Substantia nigra (tissue), 51 donors: ENCODE measurements at places on chromosomes 1 and 21.
A peak's percentile ranks its signal among the peaks of the same experiment; 100 is the strongest.

DNA sequence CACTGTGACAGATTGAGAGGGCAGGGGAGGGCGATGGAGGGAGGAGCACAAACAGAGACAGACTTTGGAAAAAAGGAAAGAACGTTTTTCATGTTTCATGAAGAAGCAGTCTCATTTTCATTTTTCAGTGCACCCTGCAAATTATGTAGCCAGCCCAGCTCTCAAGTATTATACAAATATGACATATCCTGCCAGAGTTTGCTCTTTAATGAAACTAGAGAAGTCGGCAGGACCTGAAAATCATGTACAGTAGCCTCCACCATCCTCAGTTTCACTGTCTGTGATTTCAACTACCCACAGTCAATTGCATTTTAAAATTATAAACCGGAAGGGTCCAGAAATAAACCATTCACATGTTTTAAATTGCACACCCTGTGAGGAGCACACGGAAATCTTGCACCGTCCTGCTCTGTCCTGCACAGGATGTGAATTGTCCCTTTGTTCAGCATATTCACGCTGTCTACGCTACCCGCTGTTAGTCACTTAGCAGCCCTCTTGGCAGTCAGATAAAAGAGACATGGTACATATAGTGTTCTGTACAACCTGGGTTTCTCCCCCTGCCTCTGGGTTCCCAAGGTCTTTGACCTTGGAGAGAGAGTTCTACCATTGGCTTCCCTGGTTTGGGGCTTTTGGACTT, 13.6 kb upstream of the ADARB1 start:
- DNase-seq = no peak

GRCh38 chr1:151147132-151147503, 687 bp upstream of the SEMA6C start:
- DNase-seq = no peak

- DNase-seq = no peak
Observed at GRCh38 chr1:78758506-78758905, 108.9 kb downstream of the IFI44 start.

- DNase-seq = no peak
Observed at GRCh38 chr1:77016386-77016985, 149.2 kb downstream of the ST6GALNAC5 start.

- DNase-seq = no peak
Observed at GRCh38 chr1:46545784-46546183, 5.7 kb downstream of the KNCN start.

DNA sequence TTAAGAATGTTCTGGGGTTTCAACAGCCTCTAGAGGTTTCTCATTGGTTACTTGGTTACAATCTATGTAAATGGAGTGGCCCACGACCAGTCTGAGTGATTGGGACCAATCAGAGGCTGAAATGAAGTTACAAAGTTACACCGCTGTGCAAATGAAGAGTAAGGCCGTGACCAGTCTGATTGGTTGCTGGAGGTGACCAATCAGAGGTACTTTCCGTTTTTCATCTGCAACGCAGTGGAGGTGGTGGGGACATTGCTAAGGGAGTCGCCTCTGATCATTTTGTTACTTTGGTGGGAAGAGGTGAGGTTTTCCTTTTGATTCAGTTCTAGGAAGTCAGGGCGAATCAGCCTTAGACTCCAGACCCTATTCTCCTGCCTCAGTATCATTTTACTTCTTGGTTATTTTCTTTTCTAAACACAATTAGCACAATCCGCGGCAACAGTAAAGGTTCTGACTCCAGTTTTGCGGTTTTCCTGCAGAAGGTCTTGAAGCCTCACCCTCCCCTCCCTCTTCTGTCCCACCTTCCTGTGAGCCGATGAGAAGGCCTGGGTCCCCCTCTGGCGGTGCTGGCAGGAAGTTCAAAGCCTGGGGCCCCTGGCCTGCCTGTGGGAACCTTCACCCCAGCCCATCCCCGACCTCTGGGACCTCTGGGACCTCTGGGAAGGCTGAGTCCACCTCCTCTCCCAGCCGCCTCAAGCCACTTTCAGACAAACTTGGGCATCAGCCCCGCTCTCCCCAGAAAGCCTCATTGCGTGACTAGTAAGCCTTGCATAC, 38.7 kb upstream of the TTC34 start:
- DNase-seq = no peak

DNA sequence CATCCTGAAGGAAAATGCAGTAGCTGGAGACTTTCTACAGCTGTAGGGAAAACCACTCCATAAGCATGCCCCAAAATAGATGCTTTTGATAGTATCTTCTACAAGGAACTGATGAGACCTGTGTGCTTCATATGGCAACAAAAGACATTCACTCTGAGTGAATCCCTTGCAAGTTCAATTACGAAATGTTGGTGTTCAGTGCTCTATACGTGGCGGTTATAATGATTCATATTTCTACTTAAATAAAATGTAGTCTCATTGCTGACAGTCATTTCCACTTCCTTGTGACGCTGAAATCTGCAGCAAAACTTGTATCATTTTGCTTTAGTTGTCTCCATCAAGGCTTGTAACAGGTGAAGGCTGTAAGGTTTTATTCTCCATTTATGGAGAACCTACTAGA, 20.6 kb downstream of the TOR1AIP2 start:
- DNase-seq = no peak

DNA sequence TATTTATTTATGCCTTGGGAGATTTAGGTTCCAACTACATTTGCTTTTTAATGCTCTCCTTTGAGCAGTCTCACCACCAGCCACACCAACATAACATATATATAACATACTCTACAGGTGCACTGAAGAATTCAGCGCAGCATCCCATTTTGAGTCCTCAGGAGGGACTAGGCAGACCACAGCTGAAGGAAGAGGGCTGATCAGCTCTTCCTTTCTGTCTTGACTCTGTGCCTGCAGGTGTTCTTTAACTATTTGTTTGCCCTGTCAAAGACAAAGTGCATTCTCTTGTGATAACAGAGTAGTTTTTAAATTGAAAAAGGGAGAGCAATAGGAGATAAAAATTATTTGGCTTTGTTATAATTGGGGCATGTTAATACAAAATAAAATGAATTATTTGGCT, 17.0 kb downstream of the HIPK1 start:
- DNase-seq = no peak

GRCh38 chr1:67789551-67789950, 43.7 kb downstream of the GNG12 start:
- DNase-seq = no peak

GRCh38 chr1:17293681-17294425, 14.1 kb upstream of the PADI4 start:
- no peak for DNase-seq

- DNase-seq = no peak
Observed at GRCh38 chr1:218429301-218429700, 84.2 kb downstream of the TGFB2 start.

DNA sequence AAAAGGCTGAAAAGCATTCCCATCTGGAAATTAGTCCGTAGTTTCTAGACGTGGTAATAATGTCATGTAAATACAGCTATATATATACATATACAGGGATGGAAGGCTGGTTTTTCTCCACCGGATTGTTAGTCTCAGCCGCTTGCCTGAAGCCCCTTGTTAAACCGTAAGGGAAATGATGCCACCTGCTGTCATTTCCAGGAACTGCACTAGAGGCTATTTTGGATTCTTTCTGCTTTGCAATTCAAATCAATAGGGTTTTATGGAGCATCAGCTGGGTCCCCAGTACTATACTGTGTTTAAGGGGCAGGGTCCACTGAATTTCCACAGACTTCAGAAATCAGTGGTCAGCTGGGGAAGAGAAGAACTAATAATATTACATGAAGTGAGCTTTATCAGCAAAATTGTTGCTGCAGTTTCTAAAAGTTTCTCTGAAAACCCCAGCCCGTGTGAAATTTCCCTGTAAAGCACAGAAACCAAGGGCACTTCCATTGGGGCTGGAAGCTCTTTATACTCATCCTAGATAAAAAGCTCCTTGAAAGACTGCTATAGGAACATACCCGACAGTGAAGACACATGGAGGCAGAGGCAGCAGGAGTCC, 33.8 kb upstream of the MPZL1 start:
- no peak for DNase-seq

DNA sequence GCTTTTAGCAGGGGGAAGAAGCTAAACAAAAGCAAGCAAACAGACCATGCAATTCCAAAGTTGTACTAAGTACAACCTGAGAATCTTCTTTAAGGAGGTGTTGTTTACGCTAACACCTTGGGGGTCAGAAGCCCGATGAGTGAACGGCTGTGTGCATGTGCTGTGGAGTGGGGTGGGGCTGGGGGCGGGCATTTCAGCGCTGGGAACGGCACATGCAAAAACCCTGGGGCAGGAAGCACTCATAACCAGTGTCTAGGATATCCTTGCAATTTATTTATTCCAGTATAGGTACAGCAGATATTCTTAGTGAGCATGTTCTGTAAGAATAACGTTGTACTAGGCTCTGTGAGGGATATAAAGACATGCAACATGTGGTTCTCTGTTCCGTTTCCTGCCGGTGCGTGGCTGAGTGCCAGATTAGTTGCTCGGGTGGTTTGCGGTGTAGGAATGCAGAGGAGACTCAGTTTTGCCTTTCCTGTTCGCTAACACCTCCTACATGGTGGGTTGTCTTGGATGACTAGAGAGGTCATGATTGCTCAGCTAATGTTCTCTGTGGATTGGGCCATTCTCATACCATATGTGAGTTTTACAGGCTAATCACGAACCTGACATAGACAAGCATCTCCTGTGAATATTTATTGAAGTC, 3.7 kb downstream of the FASLG start:
- no peak for DNase-seq

DNA sequence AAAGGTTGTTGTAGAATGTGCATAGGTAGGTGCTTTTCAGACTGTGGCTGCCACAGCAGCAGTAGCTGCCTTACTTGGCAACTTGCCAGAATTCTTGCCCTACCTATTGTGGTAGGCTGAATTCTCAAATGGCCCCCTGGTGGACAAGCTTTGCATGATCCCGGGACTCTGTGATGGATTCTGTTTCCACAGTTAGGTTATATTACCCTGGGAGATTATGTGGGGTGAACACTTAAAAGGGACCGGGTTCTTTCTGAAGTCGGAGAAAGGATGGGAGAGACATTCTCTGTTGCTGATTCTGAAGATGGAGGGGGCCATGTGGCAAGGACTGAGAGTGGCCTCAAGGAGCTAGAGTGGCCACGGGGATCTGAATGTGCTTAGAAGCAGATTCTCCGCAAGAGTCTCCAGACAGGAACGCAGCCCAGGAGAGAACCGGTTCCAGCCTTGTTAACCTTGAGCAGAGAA, 32.1 kb upstream of the KCNE1 start:
- peak; percentile 9 for DNase-seq

DNA sequence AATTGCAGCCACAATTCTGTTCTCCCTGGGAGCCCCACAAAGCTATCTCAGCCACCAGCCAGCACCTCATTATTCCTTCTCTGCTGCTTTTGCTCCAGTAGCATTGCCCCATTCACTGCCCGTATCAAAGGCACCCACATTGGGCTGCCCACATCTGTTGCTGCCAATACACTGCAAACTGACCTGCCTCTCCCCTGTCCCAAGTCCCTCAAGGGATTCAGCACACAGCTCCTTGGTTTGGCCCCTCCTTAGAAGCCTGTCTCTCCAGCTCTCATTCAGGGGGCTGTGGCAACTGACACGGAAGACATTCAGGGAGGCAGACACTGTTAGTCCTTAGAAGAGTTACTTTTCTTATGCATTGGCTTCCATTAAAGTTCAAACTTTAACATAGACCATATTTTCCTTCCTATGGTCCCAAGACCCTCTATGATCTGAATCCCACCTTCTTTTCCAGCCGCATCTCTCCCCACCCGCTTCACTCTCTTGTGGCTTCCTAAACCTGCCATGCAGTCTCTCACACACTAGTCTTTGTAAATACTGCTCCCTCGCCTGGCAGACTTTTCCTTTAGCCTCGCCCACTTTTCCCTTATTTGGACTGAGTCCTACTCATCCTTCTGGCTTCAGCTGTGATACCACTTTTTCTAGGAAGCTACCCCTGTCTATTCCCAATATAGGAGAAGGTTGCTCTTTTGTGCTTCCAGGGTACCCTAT, 19.3 kb upstream of the KLHDC8A start:
- DNase-seq = no peak

DNA sequence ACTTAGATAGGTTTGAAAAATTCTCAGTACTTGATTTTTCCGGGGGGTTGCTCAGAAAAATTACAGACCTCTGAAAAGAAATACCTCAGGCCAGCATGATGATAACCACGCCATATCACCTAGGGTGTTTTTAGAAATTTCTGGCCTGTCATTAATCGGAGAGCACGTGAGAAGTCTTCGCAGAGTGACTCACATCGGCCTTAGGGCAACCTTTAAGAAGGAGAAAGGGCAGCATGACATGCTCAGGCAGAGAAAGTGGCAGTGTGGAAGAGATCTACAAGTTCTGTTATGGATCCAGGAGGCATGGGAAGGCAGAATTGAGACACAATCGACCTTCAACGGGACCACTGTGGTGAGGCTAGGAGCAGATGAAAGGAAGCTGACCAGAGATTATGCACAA, 506.3 kb downstream of the LMO4 start:
- DNase-seq = no peak

DNA sequence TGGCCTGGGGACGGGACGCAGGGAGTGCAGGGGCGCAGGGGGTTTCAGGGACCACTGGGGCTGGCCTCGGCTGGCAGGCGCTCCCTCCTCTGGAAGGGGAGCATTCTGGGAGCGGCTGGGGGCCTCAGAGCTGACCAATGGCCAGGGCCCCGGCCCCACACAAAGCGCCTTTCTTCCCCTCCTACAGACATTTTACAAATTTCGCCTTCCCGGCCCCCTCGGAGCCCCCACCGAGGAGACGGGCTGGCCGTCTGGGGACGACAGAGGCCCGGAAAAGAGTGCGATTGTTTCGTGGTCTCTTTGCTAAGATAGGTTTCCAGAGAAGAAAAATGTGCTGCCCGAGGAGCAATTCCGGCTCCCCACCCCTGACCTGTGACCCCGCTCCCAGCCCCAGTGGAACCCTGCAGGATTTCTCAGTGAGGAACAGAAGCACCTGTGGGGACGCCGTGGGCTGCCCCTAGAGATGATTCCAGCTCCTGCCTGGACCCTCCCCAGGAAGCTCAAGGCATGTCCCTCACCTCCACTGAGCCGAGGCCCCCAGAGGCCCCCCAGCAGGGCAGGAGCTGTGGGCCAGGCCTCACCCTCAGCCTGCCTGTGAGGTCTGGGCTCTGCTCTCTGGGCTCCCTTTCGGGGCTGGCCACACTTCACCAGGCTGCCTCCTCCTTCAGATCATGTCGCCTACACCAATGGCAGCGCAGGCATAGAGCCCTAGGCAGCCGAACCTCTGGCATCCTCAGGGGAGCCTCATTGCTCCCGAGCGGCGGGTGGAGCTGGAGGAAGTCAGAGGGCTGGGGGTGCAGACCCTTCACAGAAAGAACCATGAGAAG, 15.0 kb upstream of the PLEKHG5 start:
- DNase-seq = no peak

GRCh38 chr1:77290576-77290975, 8.8 kb downstream of the AK5 start:
- DNase-seq = no peak

DNA sequence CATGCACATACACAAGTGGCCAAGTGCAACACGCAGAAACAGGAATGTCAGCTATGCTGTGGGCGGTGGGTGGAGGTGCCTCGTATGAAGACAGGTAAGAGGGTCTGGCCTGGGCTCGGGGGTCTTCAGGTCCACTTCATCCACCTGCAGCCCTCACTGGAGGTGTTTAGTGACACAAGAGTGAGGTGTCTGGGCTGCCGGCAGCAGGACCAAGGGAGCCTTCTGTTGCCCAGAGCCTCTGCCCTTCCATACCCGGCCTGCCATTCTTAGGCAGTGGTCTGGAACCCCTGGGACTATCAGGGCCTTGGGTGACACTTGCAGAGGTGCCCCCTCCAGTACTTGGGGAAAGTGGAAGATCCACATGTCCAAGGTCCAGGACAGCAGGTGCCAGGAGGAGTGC, 21.7 kb upstream of the ACTRT2 start:
- no peak for DNase-seq

- DNase-seq = no peak
Observed at GRCh38 chr1:51231120-51231519, 5.0 kb upstream of the RNF11 start.
